ENCODE measurements at places on chromosomes 5 and 9.

- no peak for DNase-seq
Observed at GRCh38 chr5:4205398-4205797, 609.8 kb downstream of the IRX1 start.

- no peak for DNase-seq
Observed at GRCh38 chr5:143131972-143132371, 271.5 kb downstream of the NR3C1 start.

DNA sequence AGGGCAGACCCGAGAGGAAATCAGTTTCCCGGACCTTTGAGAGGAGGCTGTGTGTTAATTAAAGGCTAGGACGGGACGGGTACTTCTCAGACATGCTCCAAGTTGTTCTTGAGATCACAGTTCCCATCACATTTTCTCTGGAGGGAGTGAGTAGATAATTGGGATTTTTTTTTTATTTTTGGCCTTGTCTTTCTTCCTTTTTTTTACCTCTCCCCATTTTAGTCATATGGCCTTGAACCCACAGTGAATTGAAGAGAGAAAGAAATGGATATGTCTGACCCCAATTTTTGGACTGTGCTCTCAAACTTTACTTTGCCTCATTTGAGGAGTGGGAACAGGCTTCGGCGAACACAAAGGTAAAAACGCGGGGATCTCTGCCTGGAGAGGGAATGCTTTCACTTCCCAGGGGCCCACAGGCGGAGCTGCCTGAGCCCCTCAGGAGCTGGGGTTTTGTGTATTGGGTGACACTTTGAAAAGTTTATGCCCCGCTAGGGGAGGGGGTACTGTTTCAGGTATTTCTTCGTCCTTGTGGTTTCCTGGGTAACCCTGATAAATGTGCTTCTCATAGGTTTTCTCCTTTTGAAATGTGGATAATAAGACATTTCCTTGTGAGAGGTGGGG, 191.8 kb downstream of the CD180 start:
- no peak for DNase-seq

DNA sequence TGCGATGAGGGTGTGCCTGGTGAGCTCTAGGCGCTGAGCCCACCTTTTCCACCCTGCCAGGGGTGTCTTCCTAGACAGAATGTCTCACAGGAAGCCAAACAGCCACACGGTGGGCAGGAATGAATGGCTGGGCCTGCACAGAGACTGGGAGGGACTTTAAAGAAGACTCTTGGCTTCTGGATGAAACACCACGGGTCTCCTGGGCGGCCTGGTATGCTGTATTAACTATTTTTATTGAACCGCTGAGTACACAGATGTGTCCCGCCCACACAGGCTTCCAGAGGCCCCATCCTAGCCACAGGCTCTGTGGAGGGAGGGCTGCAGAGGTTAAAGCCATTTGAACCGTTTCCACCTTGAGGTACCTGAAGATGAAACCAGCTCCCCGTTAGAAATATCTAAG, 115.2 kb upstream of the CXCL14 start:
- no peak for DNase-seq

GRCh38 chr9:129138144-129138462, 26.9 kb downstream of the PTPA start:
- no peak for DNase-seq

DNA sequence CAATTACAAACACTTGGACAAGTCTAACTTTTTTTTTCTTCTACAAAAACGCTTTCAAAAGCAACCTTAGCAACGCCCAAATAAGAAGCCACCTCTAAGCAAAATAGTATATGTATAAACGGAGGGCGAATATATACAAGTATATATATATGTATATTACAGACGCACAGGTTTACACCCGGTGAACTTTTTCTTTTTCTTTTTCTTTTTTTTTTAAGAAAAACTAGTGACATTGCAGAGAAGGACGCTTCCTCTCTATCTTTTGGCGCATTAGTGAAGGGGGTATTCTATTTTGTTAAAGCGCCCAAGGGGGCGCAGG, 200 bp downstream of the NPR3 start:
- no peak for DNase-seq

DNA sequence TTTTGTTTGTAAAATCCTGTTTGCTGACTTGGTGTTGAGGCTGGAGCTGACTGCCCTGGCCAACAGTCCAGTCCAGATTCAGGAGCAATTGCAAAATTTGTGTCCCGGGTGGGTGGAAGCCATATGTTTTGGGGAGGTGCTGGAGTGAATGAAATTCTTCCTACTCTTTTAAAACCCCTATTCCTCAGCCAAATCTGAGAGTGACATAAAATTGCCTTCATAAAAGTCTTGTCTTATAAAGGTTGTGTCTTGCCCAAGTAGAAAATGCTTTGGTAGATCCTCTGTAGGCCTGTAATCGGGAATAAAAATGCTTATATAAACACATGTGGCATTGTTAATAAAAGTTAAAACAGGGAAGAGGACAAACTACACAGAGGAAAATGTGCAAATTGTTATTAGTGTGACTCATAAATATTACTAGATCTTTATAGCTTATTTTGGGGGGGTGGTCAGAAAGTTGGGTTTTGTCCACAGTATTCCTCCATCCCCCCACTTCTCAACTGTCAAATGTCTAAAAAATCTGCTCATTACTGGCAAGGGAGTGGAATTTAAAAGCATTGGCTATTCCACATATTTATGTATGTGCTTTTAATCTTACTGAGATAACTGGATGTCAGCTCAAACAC, 45.6 kb downstream of the NNT start:
- DNase-seq, result no peak
